ENCODE measurements at places on chromosomes 6 and 20. TPM values are rescaled to one million over a fixed set of nuclear protein-coding genes. Genes with fewer than 3 reads are reported as not detected.
A peak's percentile ranks its signal among the peaks of the same experiment; 100 is the strongest.

GRCh38 chr6:129647044-129647443 lies 62.9 kb downstream of the ARHGAP18 start:
- DNase-seq: no peak

GPLD1 gene
- total RNA-seq: 2.5 TPM

LRRC73 gene
- total RNA-seq: 2.1 TPM

IRF4 gene
- total RNA-seq: not detected

KCNB1 gene
- total RNA-seq: not detected

GRCh38 chr6:125984311-125984710 lies 2.0 kb upstream of the TRMT11 start:
- DNase-seq: no peak

DNA sequence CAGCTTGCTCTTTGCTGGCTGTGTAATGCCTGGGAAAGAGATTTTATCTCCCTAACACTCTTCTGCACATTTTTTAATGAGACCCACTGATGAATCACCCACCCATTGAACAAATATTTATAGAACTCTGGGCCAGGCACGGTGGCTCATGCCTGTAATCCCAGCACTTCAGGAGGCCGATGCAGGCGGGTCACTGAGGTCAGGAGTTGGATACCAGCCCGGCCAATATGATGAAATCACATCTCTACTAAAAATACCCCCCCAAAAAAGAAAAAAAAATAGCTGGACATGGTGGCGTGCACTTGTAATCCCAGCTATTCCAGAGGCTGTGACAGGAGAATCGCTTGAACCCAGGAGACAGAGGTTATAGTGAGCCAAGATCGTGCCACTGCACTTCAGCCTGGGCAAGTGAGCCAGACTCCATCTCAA lies 82.1 kb upstream of the SIRPA start:
- peak; percentile 84 for DNase-seq

DNA sequence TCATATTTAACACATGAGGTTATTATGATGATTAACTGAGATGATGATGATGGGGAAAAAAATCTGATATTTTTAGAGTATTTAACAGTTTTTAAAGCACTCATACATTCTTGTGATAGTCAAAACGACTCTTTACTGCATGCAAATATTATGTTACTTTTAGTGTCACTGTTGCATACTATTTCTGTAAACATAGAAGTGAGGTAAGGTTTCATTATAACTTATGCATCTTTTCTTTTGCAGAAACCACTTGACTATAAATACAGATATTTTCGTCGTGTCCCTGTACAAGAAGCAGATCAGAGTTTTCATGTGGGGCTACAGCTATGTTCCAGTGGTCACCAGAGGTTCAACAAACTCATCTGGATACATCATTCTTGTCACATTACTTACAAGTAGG lies 30.1 kb downstream of the FBXO9 start:
- no peak for DNase-seq

GPX5 gene
- total RNA-seq: not detected

EFCAB8 gene
- total RNA-seq: not detected

DNA sequence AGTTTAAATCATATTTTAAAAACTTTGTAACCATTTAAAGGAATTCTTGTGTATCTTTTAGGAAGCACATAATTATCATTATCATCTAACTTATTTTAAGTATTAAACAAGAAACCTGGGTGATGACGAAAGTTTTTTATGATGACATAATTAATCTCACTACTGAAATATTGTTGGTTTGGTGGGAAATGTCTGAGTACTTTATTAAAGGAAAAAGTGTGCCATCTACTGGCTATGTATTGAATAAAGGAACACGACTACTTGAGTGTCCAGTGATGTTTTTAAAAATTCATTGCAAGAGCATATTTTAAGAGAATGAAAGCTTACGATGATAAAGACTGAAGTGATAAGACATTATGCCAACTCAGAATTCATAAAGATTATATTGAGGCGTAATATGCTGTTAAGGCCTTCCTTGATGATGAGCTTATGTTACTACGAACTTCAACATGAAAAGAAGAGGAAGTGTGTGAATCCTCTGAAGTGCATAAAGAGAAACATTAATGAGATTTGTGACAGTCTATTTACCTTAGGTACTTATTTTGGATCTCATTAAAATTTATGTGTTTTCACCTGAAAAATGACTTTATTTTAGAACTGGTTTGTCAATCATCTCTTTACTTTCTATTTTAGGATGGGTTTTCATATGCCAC lies 12.0 kb upstream of the TRMT11 start:
- peak; percentile 16 for DNase-seq

DNA sequence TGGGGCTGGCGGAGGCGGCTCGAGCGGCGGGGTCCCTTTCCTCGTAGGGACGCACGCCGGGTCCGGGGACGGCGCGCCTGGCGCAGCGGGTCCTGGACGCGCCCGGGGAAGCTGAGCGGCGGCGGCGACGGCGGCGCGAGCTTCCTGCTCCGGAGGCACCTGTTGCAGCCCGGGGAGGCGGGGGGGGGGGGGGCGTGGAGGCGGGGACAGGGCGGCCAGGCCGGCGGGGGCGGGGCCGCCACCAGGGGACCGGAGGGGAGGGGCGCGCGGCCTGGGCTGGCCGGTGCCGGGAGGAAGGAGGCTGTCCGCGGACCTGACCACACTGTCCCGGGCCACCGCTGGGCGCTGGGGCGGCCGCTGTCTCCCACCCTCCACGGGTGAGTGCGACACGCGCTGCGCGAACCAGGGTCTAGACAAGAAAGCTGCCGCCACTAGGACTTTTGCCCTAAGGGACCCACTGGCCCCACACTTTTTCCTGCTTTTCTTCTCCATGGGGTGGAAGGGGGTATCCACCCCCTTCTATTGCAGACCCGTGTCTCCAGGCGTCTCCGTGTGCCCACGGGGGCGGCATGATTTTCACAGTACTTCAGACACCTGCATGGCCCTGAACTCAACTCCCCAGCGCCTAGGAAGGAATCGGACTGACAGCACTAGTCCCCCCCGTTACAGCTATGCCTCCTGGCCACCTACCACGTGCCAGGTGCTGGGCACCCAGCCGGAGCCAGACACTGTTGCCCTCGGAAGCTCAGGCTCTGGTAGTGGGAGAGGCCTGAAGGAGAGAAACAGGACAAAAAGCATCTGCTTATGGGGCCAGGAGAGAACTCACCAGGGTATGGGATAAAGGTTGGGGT lies at the start of gene NFATC2:
TSS of gene NFATC2 (minus strand) at position 149 of the 851 bp plus-strand sequence. CDS start 220 bp downstream, outside the sequence.
- DNase-seq: no peak

DNA sequence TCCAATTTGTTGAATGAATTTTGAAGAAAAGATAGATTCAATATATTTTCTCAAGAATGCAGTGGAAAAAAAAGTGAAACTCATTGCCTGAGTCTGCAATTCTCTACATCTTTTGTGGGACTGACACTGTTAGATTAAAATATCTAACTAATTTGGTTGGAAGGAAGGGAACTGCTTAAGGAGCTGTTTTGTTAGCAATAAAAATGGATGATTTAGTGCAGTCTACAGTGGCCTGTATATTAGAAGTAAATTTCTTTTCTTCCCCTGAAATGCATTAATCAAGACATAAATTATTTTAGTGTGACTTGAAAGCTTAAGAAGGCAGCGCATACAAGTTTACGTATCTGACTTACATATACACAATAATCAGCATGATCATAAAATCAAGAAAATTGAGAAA lies 1332.6 kb downstream of the EPHA7 start:
- DNase-seq: no peak

DNA sequence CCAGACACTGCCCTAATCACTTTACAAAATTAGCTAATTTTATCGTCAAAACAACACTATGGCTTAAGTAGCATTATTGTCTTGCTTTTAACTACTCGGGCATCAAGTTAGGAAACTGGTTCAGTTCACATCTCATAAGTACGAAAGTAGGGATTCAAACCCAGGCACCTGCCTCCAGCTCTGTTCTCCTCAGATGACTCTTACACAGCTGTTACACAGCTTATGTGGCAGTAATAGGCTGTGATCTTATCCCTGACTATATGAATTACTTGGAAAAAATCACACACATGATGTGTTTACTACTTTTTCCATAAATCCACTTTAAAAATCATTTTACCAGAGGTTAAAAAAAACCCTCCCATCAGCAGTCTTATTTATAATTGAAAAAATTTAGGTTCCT lies 389.2 kb upstream of the FLRT3 start:
- DNase-seq: no peak

PTCRA gene
- total RNA-seq: not detected

DNA sequence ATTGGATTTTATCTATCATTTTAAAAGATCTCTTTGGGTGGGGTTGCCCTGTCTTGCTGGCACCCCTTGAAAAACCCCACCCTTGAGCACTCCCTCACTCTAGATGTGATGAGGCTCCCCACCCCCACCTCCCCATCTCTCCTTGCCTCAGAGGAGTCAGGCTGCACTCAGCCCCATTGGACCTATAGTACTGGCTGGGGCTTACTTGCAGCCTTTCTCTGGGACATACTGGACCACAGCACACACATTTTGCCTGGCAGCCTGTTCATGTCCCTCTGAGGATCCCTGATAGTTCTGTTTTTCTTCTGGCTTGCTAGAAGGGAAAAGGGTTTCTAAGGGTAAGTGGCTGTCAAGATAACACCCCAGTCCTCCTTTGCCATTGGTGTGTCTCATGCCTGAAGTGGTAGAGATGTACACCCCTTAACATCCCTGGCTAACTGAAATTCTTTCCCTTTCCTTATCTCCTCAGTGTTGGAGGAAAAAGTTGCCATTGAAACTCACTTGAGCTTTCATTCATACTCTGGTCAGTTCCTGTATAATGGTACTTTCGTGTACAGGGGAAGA lies 553.4 kb upstream of the CITED2 start:
- no peak for DNase-seq

- DNase-seq: no peak
Observed at GRCh38 chr6:30364591-30364990, 19.6 kb downstream of the RPP21 start.

DNA sequence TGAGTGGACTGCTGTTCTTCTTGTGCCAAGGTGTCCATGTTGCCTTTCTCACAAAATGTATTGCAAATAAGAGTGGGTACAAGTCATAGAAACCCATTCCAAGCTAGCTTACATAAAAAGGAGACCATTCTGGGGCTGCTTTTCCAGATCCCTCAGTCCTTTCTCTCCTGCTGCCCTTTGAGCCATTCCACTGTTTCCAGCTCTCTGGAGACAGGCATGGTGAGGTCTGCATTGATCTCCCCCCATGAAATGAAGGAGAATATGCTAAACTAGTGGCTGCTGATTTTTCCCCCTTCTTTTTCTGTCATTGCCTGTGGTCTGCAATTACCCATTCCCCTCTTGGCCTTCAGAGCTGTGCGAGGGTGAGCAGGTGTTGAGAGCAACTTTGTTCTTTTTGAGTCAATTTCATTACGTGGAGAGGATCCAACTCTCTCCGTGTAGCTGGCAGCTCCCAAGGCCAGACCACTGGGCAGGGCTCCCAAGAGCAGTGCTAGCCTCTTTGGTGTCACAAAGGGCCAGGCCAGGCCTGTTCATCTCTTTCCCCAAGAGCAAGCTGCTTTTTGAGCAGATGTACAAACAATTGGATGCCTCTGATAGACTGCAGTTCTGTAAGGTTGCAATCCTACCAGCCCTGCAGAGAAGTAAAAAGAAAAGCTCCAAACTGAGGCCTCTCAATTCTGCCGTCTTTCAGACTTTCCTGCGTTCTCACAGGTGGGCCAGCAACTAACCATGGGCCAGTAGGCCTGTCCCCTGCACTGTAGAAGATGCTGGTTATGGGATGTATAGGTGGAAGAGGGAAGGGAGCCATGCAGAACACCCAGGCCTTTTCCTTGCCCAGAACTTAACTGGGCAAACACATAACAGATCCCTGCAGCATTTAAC lies 96.1 kb upstream of the ARMC2 start:
- no peak for DNase-seq

- no peak for DNase-seq
Observed at GRCh38 chr20:31484001-31484400, 8.9 kb downstream of the REM1 start.

GRCh38 chr20:63457737-63458136 lies 14.7 kb downstream of the KCNQ2 start:
- DNase-seq: peak; percentile 74

DNA sequence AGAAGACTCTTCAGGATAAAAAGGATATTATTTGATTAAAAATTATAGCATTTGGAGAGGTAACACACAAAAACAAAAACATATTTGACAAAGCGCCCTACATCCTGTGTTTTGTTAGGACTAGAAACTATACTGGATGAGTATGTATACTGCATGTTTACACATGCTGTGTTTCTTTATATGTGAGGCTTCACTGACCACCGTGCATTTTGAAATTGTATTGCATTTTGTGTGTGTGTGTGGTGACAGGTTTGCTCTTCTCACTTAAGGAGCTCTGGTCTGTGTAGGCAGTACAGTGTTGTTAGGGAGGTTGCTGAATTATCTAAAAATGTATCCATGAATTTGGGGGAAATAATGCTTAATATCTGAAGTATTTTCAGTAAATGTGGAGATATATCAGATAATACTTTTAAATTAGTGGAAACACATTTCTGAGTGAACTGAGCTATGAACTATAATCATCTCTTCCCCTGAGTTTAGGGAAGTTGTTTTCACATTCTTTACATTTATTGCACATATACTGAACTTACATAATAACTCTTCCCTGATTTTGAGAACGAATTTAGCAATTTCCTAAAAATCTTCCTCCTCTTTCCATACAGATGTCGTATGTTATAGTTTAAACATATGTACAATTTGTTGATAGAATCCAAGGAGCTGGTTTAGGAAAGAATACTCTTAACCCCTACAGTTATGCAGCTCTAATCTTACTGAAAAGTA lies 43.3 kb downstream of the TMEM170B start:
- no peak for DNase-seq

DNA sequence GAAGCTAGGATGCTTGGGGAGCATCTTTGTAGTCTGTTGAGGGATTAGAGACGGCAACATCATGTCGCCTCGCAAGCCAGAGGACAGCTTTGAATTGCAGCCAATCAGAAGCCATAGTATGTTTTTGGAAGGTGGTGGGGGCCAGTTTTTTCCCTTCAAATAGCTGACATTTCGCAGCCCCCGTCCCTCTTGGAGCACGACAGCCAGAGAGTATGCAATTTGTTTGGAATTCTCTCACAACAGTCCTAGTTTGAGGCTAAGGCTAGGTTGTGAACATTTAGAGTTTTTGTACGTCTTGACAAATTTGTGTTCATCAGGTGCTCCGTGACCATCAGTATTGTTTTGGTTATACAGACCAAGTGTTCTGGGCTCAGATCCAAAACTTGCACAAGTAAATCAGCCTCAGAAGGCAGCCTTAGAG lies 83.3 kb downstream of the PLCB1 start:
- DNase-seq: no peak
